NCI-H2081 treated with DMSO at 0.1 percent for 48 hours (cell line): ENCODE measurements at places on chromosomes 6 and 20.

DNA sequence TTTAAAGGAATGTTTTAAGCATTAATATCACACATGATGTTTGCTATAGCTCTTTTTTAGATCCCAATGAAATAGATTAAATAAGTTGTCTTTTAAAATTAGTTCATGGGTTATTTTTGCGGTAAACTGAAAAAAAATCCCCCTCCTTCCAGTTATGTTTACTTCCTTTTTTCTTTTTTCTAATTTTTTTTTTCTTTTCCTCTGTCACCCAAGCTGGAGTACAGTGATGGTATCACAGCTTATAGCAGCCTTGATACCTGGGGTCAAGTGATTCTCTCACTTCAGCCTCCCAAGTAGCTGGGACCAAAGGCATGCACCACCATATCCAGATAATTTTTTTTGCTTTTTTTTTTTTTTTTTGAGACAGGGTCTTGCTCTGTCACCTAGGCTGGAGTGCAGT is 17.8 kb upstream of the SCAF8 start:
- DNase-seq: no peak

- DNase-seq: no peak
Observed at GRCh38 chr20:63697357-63697867, 960 bp downstream of the TNFRSF6B start.

DNA sequence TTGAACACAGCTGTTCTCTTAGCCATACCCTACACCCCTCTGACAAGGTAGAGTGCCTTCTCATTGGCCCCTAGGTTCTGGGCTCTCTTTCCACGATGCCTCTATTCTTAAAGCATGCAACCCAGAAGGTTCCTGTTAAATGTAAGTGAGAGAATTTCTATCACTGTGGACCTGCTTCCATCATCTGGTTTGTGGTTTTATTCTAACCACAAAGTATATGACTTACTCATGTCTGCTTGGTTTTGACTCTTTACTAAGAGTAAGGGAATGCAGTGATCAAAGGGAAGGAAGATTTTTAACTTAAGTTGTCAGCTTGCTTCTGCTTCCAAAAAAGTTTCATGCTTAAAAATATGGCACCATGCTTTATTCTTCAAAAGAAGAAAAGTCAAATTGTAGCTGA is 80.2 kb downstream of the ANKEF1 start:
- DNase-seq: no peak

- no peak for DNase-seq
Observed at GRCh38 chr6:35501784-35502183, 4.9 kb upstream of the TEAD3 start.

GRCh38 chr6:44223319-44224028 is at the start of gene SLC29A1:
Gene SLC29A1, plus strand, starts transcription at chr6:44223595. Its CDS starts 3,719 bp downstream, at chr6:44227314.
- peak; percentile 24 for DNase-seq

- DNase-seq: no peak
Observed at GRCh38 chr6:69465866-69466265, 330.9 kb downstream of the LMBRD1 start.

- DNase-seq: no peak
Observed at GRCh38 chr20:9280666-9281065, 211.8 kb downstream of the PLCB4 start.

DNA sequence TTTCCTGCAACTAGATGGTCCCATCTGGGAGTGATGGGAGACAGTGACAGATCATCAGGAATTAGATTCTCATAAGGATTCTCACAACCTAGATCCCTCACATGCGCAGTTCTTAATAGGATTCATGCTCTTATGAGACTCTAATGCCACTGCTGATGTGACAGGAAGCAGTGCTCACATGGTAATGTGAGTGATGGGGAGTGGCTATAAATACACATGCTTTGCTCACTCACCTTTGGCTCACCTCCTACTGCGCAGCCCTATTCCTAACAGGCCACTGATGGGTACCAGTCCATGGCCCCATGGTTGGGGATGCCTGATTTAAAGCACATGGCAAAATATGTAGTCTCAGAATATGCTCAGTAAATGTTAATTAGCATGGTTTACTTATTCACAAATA is 80.6 kb upstream of the MBOAT1 start:
- no peak for DNase-seq

- DNase-seq: no peak
Observed at GRCh38 chr6:9334979-9335378, 899.6 kb upstream of the SLC35B3 start.

GRCh38 chr6:79864421-79864820 is 82.9 kb downstream of the ELOVL4 start:
- no peak for DNase-seq

DNA sequence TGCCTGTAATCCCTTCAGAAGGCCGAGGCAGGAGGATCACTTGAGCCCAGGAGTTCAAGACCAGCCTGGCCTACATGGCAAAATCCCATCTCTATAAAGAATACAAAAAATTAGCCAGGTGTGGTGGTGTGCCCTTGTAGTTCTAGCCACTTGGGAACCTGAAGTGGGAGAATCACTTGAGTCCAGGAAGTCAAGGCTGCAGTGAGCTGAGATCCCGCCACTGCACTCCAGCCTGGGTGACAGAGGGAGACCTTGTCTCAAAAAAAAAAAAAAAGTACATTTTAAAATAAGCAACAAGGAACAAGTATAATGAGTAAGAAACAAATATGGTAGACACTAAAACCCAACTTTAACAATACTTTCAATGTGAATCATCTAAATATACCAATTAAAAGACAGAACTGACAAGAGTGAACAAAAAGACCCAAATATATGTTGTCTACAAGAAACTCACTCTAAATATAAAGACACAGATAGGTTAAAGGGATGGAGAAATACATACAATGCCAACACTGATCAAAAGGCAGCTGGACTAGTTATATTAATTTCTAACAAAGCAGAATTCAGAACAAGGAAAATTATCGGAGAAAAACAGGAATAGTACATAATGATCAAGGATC is 37.7 kb downstream of the RANBP9 start:
- DNase-seq: no peak

GRCh38 chr6:15200087-15200486 is 45.8 kb upstream of the JARID2 start:
- no peak for DNase-seq

DNA sequence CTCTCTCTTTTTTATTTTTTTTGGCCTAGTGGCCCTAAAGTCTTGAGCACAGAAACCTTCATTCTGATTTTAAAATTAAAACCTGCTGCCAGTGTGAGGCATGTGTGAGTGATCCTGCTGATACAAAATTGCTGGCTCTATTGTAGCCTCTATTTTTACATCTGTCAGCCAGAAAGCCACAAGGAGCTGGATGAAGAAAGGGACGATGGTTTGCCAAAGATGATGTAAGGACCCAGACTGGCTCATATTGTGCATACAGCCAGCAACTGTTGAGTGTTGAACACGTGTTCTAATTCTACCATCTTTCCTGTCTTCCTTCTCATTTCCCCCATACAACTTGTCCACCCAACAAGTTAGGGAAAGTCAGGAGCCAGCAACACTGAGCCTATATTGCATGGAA is 40.8 kb upstream of the ATXN1 start:
- DNase-seq: no peak

GRCh38 chr20:13877793-13878192 is 93.0 kb downstream of the NDUFAF5 start:
- DNase-seq: peak; percentile 57

GRCh38 chr6:129120856-129121638 is 238.1 kb downstream of the LAMA2 start:
- DNase-seq: no peak

DNA sequence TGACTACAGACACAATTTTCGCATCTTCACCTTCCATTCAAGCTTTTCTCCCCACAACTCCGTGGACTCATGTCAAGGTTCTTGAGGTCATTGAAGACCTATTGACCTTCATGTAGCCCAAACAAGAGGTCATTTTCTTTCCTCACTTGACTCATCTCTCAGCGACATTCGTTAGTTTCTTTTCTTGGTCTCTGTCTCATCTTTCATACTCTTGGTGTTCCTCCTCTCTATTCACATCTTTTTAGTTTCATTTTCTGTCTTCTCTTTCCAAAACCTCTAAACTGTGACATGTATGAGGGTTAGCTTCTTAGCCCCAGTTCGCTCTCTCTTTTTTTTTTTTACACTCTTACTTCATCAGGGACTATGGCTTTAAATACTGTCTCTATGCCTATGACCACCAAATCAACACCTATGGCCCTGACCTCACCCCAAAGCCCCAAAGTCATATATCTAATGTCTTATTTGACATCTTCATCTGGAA is 128.6 kb upstream of the BACH2 start:
- DNase-seq: no peak

DNA sequence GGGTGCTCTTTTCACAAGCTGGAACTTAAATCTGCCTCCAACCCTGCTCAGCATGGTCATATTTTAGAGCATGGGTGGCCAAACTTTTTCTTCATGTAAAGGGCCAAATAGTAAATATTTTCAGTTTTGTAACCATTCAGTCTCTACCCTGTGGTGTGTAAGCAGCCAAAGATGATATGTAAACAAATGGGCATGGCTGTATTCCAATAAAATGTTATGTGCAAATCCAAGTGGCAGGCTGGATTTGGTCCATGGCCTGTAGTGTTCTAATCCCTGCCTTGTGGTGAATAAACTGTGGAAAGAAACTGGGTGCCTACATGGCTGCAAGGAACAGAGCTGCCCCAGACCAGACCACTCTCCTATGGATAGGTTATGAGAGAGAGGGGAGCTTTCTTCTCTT is 32.7 kb downstream of the OGFRL1 start:
- no peak for DNase-seq

- DNase-seq: no peak
Observed at GRCh38 chr6:50380406-50381098, 330.8 kb upstream of the DEFB112 start.

GRCh38 chr6:112296122-112296521 is 41.8 kb upstream of the LAMA4 start:
- DNase-seq: no peak

DNA sequence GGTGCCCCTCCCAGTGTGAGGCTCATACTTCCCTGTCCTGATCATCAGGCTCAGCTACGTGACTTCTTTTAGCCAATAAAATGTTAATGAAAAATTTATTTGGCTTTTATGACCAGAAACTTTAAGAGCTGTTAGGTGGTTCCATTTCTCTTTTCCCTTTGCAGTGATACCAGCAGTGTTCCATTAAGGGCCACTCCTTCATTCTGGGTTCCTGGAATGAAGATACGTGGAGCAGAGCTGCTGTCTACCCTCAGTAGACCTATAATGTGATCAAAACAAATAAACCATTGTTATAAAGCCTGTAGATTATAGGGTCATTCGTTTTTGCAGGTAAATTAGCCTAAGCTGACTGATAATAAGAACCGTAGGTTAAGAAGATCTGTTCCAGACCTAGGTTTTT is 228.0 kb downstream of the ZFAND3 start:
- DNase-seq: no peak

DNA sequence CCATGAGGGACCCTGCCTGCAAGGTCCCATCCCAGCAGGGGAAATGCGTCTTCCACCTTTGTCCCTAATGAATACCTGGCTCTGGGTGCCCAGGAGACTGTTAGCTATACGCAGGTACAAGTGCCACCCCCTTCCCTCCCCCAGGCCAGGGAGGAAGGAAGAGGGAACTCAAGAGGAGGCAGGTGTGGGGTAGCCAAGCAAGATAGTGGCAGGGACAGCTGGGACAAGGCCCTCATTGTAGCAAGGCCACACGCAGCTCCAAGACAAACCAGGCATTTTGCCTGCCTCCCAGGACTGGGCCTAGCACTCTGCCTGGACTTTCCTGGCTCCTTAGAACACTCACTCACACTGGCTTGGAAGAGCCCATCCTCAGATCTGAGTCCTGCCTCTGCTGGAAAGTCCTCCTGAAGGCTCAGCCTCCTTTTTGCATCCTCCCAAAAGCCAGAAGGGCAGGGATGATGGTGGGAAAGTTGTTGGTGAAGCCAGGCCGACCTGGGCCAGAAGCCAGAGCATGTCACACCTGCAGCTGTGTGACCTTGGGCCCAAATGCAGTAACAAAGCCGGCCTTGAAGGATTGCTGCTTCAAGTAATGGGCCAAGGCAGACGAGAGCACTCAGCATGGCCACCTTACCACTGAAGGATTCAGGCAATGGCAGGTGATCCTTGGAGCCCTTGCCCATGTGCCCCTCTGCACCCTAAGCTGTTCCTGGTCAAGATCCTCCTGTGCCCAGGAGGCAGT is 27.7 kb downstream of the SNPH start:
- DNase-seq: no peak

DNA sequence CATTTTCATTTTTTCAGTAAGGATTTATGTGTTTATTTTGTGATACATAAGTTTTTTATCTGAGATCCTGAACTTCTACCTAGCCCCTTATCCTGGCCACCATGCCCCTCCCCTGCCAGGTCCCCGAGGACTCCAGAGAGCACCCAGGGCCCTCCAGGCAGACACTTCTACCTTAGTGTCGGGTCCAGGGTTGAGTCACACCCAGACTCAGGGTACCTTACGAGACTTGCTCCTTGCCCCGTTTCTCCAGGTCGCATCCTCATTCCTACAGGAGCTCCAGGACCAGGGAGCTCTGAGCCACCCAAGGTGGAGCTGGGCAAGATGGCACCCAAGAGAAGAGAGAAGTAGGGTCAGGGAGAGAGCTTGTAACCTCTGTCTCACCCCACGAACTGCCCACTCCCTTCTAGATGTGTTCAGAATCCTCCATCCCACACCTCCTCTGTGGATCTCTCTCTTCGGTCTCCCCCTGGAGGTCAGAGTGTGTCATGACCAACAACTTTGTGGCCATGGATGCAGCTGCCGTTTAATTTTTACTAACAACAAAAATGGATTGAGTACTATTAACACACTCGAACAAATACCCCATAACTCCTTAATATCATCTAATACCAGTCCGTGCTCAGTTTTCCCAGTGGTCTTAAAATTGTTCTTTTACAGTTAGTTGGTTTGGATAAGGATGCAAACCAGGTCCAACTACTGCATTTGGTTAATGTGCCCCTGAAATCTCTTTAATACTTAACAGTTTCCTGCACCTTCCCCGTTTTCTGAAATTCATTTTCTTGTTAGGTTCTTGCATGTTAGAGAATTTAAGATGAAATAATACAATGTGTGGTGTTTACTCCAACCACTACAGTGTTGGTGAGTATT is 130.6 kb upstream of the INSM1 start:
- DNase-seq: peak; percentile 2

GRCh38 chr6:38495518-38495917 is 144.2 kb downstream of the BTBD9 start:
- DNase-seq: no peak

GRCh38 chr6:87540539-87540938 is 49.2 kb downstream of the RARS2 start:
- no peak for DNase-seq

DNA sequence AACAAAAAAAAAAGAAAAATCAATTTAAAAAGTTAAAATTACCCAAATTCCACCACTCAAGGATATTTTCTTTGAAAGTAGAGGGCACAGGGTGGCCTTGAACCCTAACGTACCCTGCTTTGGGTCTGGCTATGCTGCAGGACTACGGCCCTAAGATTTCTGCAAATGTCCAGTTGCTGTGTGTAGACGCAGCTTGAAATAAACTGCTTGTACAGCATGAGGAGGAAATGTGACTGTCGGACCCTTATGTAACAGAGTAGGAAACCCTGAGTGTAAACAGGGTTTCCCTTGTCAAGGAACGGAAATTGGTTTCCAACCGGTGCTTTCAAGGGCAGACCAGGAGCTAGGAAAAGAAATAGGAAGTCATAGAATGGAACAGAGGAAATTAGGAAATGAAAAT is 60.7 kb upstream of the SHLD1 start:
- no peak for DNase-seq

- DNase-seq: no peak
Observed at GRCh38 chr6:169185692-169186485, 67.8 kb downstream of the THBS2 start.
